ENCODE measurements at places on chromosomes 1 and 21.

GRCh38 chr1:219412772-219413171 is 200.1 kb downstream of the ZC3H11B start:
- DNase-seq = no peak

DNA sequence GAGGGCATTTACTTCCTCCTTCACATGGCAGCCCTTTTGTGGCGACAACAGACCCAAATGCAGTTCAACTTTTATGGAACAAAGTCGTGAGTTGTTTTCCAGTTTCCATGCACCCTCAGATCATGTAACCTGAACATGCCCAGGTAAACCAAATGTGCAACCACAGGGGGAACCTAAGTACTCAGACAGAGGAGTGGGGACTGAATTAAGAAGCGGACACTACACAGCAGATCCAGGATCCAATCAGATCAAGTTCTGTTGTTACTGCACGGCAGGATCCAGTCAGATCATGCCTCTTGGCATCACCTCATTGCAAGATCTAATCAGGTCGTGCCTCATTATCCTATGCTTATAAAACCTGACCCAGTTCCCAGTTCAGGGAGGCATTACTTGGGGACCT is 115.7 kb downstream of the MATN1 start:
- DNase-seq = no peak

DNA sequence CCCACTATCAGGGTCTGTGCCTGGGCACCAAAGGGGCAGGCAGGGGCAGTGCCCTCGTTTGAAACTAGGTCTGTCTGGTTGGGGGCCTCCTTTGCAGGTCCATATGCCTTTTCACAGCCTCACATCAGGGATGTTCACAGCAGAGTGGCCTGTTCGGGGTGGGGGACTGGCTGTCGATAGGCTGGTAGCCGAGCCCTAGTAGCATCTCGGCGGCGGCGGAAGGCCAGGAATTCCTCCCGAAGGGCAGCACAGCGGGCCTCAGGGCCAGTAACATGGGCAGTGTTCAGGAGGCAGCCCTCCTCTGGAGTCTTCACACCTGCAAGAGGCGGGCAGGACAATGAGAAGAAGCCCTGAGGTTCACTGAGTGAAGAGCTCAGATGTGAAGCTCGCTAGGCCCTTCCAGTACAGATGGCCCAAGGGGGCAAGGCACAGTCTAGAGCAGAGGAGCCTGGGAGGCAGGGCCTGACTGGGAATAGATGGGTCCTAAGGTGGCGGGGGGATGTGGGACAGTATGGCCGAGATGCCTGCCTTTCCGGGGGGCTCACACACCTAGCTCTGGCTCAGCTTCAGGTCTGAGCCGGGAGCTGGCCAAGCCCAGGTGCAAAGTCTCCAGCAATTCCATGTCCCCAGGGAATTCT is 2.0 kb upstream of the TAGLN2 start:
- DNase-seq = no peak

DNA sequence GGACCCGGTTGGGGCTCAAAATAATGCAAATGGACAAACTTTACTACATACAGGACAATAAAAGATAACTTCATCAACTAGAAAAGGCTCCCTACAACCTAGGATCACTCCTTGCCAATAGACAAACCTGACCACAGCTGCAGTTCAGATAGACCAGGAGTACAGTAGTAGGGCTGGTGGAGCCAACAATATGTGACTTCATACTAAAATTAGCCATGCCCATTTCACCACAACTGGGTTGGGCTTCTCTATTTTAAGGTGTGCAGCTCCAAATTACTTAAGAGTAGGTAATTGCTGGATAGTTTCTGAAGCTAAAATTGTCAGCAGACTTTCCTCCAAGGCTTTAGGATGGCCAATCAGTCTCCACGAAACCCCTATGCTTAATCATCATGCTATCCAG is 3.9 kb downstream of the DENND1B start:
- no peak for DNase-seq

DNA sequence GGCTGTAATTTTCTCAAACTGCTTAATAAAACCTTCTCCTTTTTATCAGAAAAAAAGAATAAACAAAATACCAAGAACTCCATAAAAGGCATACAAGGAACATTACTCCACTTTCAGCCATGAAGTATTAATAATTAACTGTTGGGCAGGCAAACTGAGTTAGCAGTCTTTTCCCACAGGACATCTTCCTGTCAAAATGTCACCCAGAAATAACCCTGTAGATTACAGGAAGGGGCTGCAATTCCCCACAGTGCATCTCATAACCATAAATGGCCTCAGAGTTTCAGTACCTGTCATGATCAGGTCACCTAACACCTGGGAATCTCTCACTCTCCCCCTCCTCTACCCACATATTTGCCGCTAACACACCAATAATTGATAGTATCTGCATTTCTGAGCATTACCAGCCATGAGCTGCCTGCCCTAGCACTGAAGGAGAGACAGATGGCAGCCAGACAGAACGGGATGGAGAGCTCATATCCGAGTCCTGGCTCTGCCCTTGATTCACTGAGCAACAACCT is 475.0 kb downstream of the SMYD3 start:
- DNase-seq = no peak

DNA sequence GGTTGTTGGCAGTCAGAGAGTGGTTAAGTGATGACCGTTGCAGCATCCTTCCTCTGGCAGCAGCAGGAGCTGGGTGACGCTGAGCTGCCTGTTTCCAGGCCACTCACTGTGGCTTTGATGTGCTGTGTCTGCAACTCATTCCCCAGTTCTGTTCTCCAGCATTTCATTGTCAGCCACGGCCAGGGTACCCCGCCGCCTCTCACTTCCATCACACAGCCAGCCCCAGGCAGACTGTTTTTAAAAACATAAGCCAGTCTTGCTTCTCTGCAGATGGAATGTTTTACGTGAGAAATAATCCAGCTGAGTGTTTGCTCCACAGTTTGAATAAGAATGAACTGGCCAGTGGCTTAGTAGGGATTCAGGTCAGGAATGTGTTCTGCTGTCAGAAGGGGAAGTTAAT is 21.5 kb upstream of the ST6GALNAC3 start:
- DNase-seq = no peak

GRCh38 chr1:85275701-85276214 is 674 bp downstream of the BCL10 start:
- peak; percentile 63 for DNase-seq

GRCh38 chr1:16145662-16146278 is 10.1 kb downstream of the EPHA2 start:
- no peak for DNase-seq

GRCh38 chr1:228487336-228488124 is at the start of gene RNF187:
Gene RNF187 (plus strand): TSS chr1:228487382.
- no peak for DNase-seq

DNA sequence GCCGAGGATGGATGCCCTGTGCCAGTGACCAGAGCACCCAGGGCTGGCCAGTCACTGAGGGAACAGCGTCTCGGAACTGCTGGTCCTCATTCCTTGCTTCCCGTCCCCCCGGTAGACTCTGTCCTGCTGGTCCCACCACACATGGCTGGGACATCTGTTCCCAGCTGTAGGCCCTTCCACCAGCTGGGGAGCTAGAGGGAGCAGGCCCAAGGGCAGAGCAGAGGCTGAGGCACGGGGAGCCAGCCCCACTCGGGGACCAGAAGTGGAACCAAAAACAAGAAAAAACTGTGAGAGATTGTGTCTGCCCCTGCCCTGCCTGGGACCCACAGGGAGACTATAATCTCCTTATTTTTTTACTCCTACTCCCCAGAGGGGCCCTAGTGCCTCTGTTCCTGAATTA is 23.8 kb downstream of the ATP8B2 start:
- DNase-seq = no peak

GRCh38 chr1:232557502-232558191 is 72.3 kb downstream of the SIPA1L2 start:
- DNase-seq = no peak

DNA sequence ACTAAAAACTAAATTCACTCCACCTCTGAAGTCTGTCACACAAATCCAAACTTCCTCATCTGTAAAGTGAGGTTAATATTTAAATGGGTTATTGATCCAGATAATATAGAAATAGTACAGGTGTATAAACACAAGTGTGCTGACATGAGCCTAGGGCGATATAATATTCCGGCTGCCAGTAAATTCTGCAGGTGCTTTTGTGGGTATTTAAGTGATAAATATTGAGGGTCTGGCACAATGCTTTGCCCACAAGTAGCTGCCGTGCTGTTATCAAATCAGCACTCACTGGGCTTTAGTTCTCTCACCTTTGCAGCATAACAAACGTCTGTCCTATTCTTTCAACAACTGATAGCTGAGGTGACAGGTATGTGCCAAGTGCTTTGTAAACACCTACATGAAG is 7.6 kb downstream of the PABPC4 start:
- no peak for DNase-seq

DNA sequence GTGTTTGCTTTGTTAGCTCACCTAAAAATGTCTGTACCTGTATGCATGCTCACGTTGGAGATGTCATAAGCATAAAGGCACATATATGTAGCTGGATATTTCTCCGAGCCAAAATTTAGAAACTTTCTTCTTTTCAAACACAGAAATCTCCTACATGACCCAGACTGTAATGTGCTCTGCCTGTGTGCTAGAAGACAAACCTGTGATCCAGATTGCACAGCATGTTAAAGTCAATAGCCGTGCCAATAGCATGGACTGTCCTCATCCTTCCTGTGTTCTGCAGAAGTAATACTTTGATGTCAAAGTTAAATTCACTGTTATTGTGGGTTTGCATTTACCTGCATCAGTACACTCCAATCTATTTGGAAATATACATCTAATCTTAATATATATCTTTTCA is 346.2 kb upstream of the ZRANB2 start:
- DNase-seq = no peak

DNA sequence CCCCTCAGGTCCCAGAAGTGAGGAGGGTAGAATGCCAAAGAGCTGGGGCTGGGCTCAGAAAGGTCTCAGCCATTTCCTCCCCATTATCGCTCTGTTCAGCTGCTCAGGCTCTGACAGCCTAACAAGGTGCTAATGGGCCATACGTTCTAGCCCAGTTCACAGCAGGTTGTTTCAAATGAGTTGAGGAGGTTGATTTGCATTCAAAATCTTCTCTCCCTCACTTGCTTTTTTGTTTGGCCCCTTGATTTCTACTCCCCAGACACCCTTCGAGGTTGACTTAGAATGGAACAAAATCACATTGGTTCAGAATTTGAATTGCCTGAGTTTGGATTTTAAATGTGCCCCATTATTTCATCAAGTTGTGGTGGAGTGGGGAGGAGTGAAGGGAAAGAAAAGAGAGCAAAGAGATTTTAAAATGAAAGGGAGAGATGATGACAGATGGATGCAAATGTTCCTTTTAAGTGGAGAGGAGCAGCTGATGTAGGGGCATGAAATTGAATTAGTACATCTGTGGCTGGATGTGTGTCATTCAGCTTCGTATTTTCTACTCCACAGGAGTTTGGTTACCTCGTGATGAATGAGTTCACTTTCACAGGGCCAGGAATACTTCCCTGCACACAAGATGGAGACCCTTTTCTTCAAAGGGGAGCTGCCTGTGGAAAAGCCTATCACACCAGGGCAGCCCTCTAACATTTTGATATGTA is 425.8 kb upstream of the CAMK1G start:
- no peak for DNase-seq

GRCh38 chr1:75600781-75601180 is 10.1 kb downstream of the SLC44A5 start:
- DNase-seq = no peak

GRCh38 chr1:203186091-203186445 is 436 bp downstream of the CHI3L1 start:
- DNase-seq = no peak

- no peak for DNase-seq
These were observed 175.7 kb downstream of the PSMG1 start for GRCh38 chr21:39007532-39007931.

DNA sequence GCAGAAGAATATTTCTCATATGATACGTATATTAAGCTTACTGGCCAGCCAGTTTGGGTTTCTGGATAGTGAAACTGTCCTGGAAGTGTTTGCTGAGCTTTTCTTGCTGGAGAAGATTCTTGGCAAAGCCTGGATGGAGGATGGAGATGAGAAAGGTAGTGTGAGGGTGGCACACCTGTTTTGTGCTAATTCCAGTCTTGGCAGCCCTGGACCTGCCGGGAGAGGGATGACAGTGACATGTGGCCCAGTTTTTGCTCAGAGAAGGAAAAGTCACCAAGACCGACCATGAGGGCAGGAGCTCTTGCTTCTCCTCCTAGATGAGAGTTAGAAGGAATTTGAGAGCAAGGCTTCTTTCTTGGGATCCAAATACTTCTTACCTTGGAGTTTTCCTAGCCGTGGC is 34.1 kb downstream of the DOP1B start:
- no peak for DNase-seq

- DNase-seq = no peak
These were observed 55.2 kb downstream of the DEGS1 start for GRCh38 chr1:224238212-224238611.

DNA sequence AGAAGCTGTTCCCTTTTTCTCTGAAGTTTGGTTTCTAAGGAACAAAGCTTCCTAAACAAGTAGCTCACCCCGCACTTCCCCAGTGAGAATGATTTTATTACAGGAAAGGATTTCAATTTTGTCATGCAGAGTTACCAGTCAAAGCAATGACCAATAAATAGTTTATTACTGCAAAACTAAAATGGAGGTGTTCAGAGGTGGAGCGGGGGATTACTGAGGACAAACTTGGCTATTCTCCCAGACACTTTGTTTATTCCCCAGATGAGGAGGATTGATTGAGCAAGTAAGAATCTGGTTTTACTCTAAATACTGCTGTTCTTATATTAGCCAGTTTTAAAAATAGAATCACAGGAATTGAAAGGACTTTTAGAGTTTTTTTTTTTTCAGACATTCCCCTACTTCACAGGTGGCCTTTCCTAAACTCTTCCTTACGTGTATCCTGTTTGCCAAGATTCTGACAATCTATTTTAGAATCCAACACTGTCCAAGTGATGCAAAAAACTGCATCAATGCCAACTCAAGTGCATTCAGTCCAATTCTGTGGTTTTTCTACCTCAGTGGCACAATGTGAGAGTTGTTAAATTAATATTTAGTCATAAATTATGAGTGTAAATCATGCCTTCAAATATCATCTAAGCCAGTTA is 136.1 kb downstream of the TNFSF18 start:
- no peak for DNase-seq

GRCh38 chr1:192476802-192477298 is 98.7 kb upstream of the RGS1 start:
- DNase-seq = peak; percentile 55

GRCh38 chr1:21939650-21940374 is 2.7 kb upstream of the HSPG2 start:
- no peak for DNase-seq

GRCh38 chr1:172149346-172149745 is 271.1 kb upstream of the C1orf105 start:
- no peak for DNase-seq

- DNase-seq = no peak
These were observed 157.0 kb downstream of the RERE start for GRCh38 chr1:8660411-8660828.

- DNase-seq = no peak
These were observed 5.0 kb upstream of the ILDR2 start for GRCh38 chr1:166980383-166980782.

DNA sequence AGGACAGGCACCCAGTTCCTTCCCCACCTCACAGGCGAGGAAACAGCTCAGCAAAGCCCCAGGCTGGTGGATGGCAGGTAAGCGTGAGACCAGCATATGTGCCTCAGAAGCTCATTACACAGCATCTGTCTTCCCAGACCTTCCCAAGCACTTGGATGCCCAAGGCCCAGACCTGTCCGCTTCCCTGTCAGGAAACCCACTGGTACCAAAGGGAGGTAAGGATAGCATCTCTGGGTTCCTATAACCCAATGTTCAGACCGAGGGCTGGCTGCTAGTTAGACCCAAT is 3.3 kb downstream of the POFUT2 start:
- DNase-seq = no peak
